Activated CD8-positive, alpha-beta memory T cell treated with anti-CD3 and anti-CD28 coated beads for 48 hours (primary cell): ENCODE measurements at places on chromosomes 1 and 21.

DNA sequence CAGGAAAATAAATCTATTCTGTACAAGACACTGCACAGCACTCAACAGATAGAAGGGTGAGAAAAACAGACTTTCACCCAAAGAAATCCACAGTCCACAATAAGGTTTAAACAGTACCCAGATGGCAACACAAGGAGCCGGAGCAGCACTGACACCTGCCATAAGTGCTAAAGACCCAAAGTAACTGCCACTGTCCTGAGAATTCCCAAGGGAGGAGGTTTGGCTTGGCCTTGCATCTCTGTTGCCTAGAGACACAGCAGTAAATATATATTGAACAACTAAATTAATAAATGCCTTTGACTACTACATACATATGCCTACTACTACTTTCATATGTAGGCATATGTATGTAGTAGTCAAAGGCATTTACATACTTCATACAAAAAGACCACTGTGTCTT lies 68.0 kb downstream of the VAV3 start:
- no peak for DNase-seq

DNA sequence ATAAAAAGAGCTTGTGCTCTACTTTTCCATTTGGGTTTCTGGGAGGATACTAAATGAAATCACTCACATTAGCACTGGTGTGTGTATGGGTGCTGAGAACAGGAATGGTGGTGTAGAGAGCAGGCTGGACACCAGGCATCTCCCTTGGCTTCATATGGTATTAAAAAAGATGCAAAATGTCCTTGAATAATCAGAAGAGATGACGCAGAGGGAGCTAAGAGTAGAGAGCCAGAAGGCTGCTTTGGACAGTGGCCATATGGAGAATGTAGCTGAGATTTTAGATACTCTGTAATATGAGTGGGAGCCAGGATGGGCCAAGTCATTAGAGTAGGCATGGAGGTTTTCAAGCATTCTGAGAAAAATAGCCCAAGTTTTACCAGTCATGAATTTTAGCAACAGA lies 112.3 kb upstream of the ZRANB2 start:
- no peak for DNase-seq

DNA sequence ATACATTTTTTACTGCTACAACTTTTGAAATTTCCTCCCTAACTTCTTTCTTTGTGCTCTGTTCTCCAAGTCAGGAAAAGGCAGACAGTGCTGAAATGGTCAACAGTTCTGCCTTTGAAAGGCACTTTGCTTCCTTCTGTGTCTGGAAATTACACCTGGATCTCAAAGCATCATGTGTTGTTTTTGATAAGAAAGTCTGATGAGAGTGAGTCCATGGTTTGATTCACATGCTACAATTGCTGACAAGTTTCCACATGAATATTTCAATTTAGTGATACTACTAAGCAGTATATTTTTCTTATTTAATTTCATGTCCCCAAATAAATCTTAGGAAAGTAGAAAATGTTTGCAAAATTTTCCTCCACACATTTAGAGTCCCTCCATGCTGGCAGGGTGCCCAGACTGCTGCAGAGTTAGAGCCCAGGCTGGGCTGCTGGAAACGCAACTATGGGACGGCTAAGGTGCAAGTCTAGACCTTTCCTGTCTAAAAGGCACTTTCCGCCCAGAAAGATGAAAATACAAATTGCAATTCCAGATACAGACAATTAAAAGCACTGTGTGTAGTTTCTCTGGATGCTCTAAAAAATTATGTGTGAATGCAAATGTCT lies 96.6 kb upstream of the RUNX1 start:
- DNase-seq, result no peak

GRCh38 chr1:117897551-117897950 lies 31.9 kb downstream of the GDAP2 start:
- DNase-seq, result no peak
